Stimulated activated naive CD4-positive, alpha-beta T cell (primary cell): ENCODE measurements at places on chromosomes 11 and 22.
A peak's percentile ranks its signal among the peaks of the same experiment; 100 is the strongest.

- DNase-seq, result no peak
Measured at GRCh38 chr22:30843245-30843644, 125.3 kb downstream of the MORC2 start.

- no peak for DNase-seq
Measured at GRCh38 chr22:49534386-49534785, 293.3 kb downstream of the BRD1 start.

- no peak for DNase-seq
Measured at GRCh38 chr11:44622721-44623258, 57.3 kb downstream of the CD82 start.

- DNase-seq, result no peak
Measured at GRCh38 chr11:108727665-108728064, 62.8 kb downstream of the DDX10 start.

DNA sequence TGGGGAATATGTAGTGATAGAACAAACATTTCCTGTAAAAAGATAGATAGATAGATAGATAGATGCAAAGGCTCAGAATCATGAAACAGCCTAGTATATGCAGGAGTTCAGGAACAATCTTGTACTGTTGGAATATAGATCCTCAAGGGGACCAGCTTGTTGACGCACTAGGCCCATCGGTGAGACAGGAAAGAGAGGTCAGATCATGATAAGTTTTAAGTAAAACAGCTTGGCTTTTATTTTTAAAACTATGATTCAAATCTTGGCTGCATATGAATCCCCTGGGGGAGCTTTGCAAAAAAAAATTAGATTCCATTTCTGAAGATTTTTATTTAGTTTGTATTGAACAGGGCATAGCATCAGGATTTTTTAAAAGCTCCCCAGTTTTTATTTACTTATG is 185.8 kb downstream of the TRPC6 start:
- DNase-seq, result no peak

DNA sequence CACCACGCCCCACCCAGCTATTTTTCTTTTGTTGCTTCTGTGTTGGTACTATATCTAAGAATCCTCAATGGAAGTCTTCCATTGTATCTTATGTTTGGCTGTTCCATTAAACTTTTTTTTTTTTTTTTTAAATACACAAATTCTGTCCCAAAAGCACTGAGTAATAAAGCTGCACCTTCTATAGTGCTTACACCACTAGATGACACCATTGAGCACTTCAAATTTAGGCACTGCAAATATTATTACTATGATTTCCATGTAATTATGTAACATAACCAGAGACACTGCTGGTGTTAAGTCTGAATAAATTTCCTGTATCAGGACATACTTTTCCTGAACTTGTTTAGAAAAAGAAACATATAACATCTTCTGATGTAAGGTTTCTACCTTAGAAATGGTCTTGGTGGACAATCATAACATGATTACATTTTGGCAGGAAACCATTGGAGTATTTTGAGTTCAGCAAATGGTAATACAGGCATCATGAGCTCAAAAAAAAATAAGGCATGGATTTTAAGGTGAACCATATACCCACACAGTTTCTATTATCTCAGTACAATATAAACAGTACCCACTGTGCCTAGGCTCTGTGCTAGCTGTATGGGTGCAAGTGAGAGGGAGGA is 110.5 kb downstream of the ATG16L2 start:
- no peak for DNase-seq

DNA sequence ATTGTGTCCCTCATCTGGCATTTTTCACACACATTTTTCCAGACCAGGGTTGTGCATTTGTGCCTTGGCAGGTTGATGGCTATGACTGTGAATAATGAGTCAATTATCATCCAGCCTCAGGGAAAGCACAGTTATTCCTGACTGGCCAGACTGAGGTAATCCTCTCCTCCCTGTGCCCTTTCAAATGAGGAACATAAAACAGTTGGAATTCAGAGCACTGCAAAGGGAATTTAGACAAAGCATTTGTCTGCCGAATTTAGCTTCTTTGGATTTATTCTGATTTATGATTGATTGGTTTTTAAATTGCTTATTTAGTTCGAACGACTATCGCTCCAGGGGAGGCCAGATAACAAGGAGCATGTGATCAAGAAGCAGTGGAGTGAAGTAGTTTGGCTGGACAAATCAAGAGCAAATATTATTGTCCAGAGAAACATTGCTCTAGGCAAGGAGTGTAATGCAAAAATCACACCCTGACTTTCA is 30.8 kb upstream of the RAG2 start:
- no peak for DNase-seq

DNA sequence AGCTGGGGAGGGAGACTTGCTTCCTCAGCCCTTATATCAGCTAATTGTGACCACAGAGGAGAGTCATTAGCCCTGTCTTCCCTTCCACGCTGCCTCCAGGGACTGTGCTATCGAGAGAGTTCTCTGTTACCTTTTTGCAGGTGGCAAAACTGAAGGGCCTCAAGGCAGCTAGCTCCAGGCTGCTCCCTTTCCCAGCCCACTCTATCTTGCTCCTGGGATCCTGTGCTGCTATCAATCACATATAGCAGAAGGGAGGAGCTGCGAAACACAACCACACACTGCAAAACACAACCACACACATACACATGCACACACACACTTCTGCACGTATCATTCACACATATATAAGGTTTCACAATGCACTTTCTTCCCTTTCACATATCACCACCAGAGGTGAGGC is 205.3 kb upstream of the MTNR1B start:
- no peak for DNase-seq

GRCh38 chr22:39264349-39265038 is 19.7 kb upstream of the PDGFB start:
- no peak for DNase-seq

DNA sequence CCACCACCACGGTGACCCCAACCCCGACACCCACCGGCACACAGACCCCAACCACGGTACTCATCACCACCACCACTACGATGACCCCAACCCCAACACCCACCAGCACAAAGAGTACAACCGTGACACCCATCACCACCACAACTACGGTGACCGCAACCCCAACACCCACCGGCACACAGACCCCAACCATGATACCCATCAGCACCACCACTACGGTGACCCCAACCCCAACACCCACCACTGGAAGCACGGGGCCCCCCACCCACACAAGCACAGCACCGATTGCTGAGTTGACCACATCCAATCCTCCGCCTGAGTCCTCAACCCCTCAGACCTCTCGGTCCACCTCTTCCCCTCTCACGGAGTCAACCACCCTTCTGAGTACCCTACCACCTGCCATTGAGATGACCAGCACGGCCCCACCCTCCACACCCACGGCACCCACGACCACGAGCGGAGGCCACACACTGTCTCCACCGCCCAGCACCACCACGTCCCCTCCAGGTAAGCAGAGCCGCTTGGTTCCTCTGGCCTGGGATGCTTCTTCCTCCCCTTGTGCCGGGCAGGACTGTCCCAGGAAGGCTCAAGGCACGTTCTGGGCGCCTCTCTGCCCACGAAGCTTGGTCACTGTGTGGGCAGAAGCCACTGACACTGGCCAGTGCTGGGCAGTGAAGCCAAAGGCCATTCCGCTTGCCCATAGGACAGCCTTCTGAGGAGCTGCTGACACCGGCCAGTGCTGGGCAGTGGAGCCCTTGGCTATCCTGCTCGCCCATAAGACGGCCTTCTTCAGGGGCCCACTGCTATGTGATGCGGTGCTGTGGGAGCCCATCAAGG is 25.1 kb downstream of the MUC2 start:
- no peak for DNase-seq

DNA sequence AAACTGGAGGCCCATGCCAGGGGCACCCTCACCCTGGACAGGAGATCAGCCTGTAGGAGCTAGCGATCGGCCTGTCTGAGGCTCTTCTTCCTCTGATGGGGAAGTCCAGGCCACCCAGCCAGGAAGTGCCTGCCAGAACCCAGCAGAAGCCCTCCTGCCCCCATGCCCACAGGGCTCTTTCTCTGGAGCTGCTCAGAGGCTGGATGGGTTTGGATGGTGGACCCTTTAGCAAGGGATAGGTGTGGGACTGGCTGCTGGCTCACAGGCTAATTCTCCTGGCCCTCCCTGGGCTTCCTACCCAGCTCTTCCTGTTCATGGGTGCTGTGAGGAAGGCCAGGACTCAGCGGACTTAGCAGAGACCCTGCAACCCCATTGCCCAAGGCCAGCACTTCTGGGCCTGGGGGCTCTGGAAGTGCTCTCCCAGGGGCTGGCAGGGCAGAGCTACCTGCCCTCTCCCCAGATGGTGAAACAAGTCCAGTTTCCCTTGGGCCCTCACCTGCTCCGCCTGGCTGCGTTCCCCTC is 7.6 kb downstream of the FXYD2 start:
- peak; percentile 27 for DNase-seq

DNA sequence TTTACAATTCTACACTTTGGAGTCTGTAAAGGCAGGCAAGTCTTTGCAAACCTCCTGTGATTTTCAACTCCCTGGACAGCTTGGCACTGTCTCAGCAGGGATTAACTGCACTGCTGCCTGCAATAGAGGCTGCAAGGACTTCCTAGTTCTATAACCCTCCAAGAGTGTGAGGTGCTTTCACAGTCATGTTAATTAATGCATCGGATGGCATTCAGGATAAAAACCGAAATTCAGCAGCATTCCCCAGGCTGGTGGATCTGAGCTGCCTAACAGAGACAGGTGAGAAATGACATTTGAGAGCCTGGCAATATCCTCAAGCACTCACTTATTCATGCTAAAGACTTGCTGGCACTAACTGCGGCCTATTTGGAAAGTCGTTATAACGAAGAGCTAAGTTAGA is 85.0 kb downstream of the LARGE1 start:
- no peak for DNase-seq

DNA sequence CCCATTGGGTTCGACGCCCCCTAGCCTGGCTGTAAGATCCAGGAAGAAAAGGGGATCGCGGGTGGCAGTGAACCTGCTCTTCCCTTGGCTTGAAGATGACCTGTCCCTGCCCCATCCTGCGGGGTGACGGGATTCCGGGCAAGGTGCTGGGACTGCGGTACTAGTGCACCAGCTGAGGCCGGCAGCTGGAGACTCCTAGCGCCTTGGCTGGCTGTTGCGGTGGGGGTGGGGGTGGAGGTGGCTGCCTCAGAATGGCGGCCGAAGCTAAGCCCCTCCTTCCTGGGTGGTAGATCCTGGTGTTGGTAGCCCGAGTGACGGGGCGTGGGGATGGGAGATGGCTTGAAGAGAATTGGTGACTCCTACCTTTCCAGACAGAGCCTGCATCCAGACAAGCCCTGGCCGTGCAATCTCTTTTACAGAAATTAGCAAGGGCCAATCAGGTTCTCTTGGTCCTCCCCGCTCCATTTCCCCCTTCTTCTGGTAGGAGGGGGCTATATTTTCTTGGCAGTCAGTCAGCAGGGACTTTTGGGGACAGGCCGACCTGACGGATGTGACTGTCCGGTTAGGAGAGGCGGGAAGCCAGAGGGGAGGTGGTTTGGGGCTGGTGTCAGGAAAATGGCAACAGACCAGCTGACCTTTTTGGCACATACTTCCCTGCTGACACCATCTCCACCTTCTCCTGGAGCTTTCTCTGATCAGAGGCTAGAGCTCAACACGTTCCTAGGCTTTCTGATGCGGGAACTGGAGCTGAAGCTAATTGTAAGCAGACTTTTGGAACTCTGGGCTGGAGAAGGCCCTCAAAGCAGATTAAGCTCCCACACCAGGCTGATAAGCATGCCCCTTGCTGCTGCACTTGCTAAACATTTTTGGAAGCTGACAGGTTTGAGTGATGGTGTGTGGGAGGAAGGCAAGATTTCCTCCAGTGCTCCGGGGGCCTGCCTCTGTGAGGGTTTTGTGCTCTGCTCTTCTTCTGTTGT is 2.0 kb downstream of the NAV2 start:
- DNase-seq, result no peak

DNA sequence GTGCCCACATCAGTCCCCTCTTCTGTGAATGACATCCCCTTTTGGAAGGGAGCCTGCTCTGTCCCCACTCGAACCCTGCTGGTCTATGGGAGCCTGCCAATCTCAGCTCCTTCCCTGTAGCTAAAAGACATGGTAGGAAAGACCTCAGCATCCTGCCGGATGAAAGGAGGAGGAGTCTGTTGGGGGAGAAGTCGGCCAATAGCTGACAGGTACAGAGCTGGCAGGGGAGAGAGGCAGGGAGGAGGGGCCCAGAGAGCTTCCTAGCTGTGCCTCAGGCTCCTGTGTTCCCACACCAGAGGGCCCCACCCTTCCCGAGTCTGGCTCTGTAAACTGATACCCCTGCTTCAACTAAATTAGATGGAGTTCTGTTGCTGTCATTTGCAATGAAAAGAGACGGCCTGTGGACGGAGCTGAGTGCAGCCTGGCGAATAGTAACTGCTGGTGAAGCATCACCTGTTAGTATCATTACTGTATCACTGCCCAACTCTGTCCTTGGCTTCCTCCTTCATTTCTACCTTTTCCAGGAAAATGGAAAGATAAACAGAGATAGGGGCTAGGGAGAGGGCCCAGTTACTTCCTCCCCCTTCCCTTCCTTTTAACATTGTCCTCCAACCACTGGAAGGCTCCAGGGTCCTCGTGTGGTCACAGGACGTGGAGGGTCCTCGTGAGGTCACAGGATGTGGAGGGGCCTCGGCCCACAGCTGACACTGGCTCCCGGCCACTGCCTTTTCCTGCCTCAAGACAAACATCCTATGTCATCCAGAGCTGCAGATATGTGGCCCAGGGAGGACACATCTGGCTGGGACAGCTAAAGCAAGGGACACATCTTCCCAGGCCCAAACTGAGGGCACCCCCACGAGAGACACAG is 15.1 kb downstream of the FXYD6 start:
- no peak for DNase-seq
